ENCODE measurements at places on chromosomes 3 and 15.

GRCh38 chr15:60093273-60094067 lies 89.4 kb downstream of the FOXB1 start:
- DNase-seq = no peak

DNA sequence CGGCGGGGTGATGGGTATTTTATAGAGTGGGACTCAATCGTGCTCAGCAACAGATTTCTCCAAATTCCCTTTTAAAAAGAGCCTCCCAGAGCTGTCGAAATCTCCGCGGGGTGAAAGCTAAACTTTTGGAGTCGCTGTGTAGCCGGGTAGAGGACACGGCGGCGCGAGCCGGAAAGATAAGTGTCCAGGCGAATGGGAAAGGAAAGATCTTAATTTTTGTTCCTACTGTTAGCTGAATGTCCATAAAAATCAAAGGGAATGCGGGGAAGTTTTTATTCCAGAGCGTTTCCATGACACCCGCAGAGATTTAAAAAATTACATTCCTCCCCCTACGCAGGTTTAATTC lies 9.1 kb downstream of the EOMES start:
- DNase-seq = no peak

DNA sequence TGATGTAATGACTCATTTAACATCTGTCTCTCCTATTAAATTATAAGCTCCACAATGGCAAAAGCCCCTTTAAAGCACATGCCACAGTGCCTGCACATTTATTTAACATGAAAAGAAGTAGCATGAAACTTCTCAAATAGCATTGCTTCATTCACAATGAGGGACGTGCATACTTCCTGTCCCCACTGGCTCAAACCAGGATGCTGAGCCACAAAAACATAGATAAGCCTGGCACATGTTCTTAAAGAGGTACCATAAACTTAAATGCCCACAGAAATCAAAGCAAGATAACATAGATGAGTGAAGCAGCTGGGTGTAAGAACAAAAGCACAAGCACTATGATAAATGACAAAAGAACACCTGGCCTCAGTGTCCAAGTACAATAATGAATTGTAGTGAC lies 3.8 kb downstream of the TP53BP1 start:
- DNase-seq = no peak

GRCh38 chr15:67838789-67839332 lies 984 bp downstream of the RNU6-1 start:
- no peak for DNase-seq

DNA sequence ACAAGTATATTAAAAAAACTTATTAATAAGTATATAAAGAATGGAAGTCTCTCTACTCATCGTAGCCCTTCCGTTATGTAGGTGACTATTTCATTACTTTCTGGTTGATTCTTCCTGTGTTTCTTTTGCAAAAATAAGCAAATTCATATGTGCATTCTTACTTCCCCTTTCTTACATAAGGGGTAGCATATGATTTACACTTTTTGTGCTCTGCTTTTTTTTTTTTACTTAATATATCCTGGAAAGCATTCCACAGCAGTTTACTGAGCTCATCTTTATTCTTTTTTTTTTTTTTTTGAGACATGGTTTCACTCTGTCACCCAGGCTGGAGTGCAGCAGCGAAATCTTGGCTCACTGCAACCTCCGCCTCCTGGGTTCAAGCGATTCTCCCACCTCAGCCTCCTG lies 12.9 kb downstream of the SCAMP5 start:
- DNase-seq = no peak

GRCh38 chr3:107432646-107433045 lies 55.4 kb downstream of the CCDC54 start:
- DNase-seq = no peak

- no peak for DNase-seq
Observed at GRCh38 chr3:88703501-88704059, 403.8 kb upstream of the EPHA3 start.

DNA sequence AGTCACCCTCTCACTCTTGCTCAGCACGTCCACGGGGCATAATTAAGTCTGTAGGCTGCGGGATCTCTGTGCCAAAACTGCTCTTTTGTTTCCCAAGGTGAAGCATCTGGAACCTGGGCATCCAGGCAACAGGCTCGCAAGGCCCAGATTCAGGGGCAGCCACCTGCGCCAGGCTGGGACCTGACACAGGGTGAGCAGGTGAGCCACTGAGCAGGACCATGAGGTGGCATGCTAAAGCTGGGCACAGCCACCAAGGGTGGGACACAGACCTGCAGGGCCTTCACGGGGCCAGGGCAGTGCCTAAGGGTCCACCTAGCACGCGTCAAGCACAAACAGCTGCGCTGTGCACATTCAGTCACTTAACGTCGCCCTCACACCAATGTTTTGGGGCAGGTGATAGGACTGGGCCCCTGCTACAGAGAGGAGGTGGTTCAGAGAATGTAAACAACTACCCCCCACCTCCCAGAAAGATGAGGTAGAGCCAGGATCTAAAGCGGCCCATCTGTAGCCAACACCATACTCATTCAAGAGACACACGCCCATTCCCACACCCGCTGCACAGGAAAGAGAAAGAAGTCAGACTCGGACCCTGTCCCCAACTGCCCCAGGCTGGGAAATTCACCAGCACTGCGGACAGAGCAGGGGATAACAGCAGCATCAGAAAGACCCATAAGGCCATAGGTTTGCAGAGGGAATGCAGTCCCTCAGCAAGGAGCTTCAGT lies 16.3 kb downstream of the XXYLT1 start:
- no peak for DNase-seq

DNA sequence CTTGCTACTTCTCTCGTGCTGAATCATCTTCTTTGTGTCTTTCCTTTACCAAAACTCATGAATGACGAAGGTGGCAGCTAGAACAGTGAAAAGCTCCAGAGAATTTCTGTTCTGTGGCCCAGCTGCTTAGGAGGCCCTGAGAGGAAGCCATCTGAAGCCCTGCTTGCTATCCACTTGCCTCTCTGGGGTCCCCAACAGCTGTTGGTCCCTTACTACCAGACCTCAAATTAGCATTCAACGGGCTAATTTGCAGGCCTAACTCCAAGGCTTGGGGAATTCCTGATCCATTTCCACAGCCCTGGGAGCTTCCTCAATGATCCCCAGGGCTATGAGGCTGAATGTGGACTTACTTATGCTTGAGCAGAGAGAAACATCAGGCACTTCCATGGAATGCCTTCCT lies 37.5 kb upstream of the FSTL1 start:
- DNase-seq = no peak

GRCh38 chr15:57505056-57505715 lies 86.5 kb upstream of the MYZAP start:
- no peak for DNase-seq

DNA sequence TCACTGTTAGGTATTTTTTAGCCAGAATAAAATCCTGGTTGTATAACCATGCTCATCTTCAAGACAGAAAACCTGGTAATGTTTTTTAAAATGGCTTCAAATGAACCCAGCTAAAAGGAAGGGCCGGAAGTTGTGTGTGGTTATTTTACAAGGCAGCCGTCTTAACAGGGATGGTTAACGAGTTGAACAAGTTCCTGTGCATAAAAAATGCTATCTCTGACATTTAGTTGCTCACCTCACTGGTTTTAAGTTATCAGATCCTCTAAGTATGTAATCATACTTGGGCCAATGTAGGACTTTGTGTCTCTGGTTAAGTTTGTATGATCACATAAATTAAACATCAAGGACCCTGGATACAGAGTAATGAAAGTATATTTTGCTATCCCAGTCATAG lies 2.1 kb downstream of the ATP11B start:
- DNase-seq = no peak

- DNase-seq = no peak
Observed at GRCh38 chr3:31223278-31223677, 309.4 kb upstream of the STT3B start.

- DNase-seq = no peak
Observed at GRCh38 chr15:52360229-52361203, 64.9 kb upstream of the MYO5C start.

DNA sequence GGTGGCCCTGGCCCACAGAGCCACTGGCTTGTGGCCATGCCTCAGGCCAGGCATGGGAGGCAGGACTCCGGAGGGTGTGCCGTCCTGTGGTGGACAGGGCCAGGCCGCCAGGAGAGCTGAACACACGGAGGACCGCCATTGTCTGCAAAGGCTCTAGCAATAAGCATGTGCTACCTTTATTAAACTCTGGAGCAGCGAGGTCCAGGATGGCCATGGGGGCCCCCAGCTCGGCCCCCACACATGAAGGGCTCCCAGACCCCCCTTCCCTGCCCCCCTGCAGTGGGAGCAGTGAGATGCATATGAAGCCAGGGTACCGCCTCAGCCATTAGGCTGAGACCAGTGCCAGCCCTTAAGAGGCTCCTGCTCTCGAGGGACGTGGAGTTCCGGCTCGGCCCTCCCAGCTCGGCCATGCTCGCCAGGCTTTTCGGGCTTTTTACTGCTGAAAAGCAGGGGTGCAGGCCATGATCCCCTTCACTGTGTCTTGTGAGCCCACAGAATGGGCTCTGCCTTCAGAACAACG lies 2.7 kb downstream of the AMIGO3 start:
- no peak for DNase-seq

DNA sequence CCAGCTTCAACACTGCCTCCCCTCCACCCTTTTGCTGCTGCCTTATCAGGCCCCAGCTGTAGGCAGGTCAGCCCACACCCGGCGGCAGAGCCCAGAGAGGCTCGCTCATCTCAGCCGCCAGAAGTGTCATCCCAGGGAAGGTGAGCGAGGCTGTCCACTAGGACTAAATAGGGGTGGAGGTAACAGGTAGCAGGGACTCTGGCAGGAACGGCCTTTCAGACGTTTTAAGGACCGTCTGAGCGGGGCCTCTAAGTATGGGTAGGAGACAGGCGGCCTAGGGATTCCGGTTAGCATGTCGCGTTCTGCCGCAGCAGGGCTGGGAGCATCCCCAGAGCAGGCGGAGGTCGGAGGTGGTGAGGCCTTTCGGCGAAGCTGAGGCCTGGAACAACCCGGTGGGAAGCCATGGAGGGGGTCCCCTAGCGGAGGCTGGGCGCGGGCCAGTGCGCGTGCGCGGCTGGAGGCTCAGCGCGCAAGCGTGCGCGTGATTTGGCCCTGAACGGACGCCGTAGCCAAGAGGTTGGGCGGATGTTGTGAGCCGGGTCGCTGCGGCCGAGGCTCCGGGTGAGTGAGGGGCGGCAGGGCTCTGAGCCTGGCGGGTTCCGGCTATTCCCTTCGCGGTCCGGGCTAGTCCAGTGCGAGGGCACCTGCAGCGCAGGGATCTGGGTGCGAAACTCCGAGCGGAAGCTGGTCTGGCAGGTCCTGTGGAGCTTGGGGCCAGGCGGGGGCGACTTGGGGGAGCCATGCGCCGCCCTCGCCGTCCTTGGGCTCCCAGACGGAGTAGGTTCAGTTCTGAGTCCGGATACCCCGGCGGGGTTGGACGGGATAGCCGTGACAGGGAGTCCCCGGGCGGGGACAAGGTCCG lies at the start of the genes MST1 and RNF123:
MST1 (minus strand) TSS at position 429 of the 862 bp plus-strand sequence. CDS start 783 bp downstream, outside the sequence.
RNF123 (plus strand) TSS at position 512 of the 862 bp plus-strand sequence. CDS start 1,609 bp downstream, outside the sequence.
- peak; percentile 80 for DNase-seq

DNA sequence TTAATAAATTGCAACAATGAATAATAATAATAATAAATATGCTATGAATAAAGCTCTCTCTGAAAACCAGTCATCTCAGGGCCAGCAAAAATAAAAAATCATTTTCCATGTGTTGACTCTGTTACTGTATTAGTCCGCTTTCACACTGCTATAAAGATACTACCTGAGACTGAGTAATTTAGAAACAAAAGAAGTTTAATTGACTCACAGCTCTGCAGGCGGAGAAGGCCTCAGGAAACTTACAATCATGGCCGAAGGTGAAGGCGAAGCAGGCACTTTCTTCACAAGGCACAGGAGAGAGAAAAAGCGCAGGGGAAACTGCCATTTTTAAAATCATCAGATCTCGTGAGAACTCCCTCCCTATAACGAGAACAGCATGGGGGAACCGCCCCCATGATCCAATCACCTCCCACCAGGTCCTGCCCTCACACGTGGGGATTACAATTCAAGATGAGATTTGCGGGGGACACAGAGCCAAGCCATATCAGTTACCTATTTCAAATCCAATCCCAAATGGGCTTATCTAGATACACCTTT lies 224.1 kb downstream of the IGSF11 start:
- no peak for DNase-seq

DNA sequence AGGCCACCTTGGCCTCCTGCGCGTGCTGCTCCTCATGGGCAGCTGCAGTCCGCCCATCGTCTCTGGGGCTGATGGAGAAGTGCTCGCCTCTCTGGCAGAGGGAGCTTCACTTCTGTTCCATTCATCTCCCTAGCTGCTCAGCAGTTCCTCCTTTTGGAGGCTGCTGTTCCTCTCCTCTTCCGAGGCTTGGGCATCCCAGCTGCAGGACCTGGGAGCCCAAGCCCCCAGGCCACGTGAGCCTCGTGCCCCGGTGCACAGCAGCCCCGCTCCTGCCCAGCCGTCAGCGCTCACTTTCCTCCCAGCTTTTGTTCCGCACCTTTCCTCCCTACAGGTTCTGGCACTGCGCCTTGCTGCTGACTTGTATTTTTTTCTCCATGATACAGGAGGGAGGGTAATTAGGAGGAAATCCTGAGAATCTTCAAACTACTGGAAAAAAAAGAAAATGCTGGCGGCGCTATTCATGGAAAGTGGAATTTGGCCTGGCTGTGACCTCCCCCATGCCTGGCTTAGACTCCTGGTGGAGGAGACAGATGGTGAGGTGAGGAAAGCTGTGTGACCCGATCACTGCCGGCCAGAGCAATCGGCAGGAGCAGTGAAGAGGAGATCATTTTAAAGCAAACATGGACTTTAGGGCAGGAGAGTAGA lies 210.1 kb downstream of the CHST2 start:
- DNase-seq = no peak

DNA sequence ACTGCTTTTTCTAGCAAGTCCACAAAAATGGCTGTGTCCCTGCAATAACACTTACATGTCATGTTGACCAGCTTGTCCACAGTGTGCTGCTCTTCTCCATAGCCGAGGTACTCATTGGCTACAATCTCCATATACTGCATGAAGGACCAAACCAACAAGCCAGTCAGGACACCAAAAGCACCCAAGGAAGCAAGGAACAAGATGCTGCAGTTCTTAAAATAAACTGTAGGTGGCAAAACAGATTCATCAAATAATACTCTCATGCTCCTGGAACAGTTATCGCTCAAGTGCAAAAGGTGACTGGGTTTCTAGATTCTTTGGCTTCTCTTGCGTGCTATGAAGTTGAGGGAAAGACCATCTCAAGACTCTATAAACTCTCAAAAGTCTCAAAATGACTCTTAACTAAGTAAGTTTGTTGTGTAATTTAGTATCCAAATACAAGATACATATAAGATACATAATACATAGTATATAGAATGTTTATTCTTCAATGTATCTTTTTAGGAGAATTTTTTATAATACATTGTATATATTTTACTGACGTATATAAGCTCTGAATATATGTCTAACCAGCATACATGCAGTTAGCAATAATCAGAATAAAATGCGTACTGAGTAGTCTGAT lies 57.0 kb downstream of the NEK10 start:
- DNase-seq = no peak

DNA sequence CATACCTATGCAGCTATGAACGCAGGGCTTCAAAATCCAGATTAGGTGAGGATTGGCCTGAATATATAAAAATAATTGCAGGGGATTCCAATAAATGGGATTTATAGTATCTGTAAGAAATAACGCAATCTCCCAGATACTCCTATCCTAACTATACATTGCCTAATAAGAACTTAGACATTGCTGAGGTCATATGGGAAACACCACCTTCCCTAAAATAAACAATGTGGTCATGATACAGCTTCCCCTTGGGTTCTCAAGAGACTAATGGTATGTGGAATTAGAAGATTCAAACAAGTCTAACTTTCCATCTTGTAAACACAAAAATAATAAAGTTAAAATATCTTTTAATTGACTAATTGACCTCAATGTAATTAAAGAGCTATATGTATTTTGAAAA lies 28.2 kb downstream of the UBE3A start:
- DNase-seq = no peak

GRCh38 chr3:59862686-59863085 lies 812.9 kb upstream of the CFAP20DC start:
- no peak for DNase-seq

- DNase-seq = no peak
Observed at GRCh38 chr3:5181469-5182141, 5.9 kb upstream of the EDEM1 start.

All from stimulated activated CD8-positive, alpha-beta memory T cell treated with anti-CD3 and anti-CD28 coated beads, Interleukin-15, amount 100 ng/mL, for 4 hours (primary cell).